ENCODE measurements at places on chromosomes 3 and 15.

GRCh38 chr3:11995120-11995519 is 9.1 kb upstream of the SYN2 start:
- no peak for DNase-seq

DNA sequence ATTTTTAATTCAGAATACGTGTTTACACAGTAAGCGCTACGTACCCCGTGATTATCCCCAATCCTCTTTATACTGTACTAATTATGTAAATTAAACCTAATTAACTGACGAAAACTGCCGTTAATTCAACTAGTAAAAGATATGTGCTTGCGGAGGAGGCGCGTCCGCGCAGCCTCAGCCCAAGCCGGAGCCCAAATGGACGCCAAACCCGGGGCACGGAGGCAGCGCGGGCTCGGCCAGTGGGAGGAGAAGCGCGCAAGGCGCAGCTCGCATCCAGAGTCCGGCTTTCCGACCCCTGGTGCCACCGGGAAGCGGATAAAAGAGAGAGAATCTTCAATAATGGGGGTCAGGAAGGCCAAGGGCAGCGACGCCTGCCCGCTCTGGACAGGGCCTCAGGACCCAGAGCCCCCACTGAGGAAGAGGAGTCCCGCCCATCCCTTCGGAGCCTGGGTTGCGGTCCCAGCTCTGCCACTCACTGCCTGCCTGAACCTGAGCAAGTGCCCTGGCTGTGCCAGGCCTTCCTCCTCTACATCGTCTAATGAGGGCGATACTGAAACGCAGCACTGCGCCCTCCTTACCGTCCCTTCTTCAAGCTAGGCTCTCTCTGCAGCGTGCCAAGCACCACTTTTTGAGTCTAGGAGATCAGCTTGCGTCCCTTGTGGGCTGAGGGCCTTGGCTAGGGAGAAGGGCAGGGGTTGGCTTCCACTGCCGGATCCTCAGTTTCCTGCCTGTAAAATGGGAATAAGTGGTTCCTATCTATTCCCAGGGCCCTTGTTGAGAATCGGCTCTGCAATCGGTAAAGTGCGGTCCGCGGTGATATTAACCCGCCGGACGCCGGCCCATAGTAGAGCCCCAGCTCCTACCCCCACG is 5.0 kb upstream of the SKOR1 start:
- no peak for DNase-seq

- no peak for DNase-seq
Measured at GRCh38 chr3:85570819-85571218, 612.0 kb downstream of the CADM2 start.

DNA sequence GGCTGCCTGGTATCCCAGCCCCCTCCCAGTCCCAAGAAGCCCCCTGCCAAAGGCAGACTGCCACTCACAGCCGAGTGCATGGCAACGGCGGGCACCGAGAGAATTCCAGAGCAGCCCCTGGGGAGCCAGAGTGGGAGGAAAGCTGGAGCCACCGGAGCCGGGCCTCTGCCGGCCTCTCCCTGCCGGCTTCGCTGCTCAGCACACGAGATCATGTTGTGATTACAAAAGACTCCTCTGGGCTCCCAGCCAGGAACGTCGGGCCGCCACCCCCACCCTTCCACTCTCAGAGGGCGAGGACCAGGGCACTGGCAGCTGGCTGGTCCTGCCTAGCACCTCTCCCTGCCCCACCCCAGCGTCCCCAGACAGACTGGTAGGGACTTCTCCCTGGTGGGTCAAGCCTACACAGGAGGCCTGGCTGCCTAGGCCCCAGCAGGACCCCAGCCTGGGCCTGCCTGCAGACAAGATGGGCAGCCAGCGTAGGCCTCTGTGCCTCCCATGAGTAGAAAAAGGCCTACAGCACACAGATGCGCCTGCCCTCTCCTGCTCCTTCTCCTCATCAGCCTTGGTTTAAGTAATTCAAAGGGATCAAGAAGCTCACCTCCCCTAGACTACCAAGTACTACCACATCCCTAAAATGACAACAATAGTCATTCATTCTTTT is at the start of gene CCDC9B:
Gene CCDC9B (minus strand): TSS at position 200 of the 661 bp plus-strand sequence. CDS start 120 bp downstream, at position 80.
- DNase-seq, result no peak

GRCh38 chr15:70153921-70154717 is 56.4 kb upstream of the TLE3 start:
- DNase-seq, result no peak

DNA sequence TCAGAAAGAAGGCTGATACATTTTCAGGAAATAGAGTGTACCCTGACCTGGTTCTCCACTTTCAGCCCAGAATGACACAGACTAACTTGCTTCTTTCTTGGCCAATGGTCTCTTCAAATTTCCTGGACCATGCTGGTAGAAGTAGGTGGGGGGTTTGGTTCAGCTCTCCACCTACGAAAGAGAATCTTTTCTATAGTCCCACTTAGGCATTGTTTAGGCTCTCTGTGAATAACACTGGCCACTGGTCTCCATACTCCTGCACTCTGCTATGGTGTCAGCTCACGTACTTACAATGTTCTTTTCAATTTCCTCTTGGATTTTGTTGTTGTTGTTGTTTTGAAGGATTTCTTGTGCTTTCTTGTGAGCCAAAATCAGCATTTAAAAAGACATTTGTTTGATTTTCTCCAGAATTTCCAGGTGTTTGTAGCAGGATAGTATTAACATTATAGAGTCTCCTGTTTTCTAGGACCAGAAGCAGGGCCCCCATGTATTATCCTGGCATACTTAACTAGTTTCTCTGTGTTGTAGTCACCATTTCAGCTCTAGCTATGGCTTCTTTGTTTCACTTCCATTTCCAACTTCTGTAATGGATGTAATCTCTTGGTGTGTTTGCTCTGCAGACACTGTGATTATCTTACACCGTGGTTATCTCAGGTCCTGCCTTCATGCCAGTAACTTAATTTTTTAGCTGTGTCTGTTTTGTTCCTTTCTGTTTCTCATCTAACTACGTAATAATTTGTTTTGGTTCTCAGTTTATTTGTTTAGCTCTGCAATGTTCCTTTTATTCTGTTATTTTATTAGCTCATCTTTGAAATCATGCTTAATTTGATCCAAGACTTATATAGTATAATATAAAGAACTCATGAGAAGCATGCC is 61.4 kb downstream of the CHRNA7 start:
- DNase-seq, result no peak

DNA sequence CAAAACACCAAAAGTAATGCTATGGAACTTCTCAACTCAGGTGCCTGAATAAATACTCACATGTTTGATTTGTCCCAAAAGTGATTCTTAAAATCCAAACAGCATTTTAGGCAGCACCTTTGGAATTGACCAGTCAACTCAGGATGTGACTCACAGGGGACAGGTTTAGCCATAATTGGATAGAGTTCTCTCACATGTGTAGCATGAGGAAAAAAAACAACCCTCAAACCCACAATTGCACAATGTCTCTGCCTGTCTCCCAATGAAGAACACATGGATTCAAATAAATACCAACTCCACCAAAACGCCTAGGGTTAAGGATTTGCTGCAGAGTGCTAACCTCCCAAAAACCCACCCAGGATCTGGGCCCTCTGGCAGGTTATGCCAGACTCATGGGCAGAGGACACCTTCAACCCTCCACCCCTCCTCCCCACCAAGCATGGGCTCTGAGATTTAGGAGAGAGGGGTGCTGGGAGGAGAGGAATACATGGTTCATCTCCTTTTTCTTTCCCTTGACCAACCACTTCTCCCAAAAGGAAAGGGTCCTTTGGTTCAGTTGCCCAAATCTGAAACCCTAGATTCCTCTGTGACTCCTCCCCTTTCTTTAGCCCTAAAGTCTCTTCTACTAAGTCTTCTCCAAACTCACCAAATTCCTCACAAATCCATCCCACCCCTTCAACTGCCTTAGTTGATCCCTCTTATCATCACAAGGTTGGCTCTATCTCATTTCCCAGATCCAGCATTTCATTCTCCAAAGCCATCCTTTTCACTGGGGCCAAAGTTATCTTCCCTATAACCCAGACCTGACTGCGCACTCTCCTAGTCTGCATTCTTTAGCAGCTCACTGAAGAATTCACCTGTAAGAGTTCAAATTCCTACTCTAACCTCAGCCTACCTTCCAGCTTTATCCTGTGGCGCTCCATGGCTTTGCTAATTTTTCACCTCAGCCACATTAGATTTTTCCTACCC is 7.7 kb downstream of the RYK start:
- DNase-seq, result no peak

- DNase-seq, result no peak
Measured at GRCh38 chr3:195613468-195614069, 29.8 kb upstream of the APOD start.

DNA sequence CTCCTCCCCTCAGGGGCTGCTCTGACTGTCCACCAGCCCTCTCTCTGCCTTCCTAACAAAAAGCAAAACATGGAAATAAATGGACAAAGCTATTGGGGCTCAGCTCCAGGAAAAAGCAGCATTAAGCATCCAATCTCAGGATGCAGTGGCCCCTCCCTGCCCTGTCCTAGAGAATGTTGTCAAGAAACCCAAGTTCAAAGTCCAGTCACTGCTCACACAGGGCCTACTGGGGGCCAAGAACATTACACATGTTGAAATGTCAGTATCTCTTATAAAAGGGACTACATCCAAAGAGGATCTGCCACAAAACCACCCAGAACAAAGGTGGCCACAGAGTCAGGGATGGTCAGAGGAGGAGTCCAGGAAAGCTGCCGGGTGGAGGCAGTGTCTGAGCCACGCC is 7.6 kb upstream of the GRIP2 start:
- no peak for DNase-seq

GRCh38 chr15:31831596-31831995 is 198.7 kb upstream of the CHRNA7 start:
- DNase-seq, result no peak

DNA sequence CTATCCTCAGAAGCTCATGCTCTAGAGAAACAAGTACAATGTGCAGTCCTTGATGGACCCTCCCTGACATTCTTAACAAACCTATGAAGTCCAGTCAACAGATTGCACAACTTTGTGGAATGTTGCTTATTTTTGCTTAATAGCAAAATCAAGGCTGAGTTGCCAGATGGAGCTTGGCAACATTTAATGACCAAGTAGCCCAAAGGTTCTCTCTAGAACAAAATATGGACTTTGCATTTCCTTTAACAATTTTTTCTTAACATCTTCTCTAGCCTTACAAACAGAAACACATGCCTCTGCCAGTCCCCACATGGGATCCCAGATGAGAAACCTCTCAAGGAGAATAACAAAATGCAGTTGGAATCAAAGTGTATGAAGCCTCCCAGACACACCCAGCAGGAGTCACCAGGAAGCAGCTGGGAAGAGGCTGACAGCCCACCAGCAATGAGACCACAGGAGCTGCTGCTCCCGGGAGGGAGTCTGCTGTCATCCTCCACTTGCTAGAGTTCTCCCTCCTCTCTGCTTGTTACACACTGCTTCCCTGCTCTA is 422.5 kb upstream of the CDIN1 start:
- no peak for DNase-seq

GRCh38 chr3:189964623-189965332 is 155.9 kb downstream of the P3H2 start:
- no peak for DNase-seq

- DNase-seq, result no peak
Measured at GRCh38 chr3:197260491-197261163, 37.8 kb downstream of the DLG1 start.

GRCh38 chr3:150825916-150826377 is 63.0 kb upstream of the SIAH2 start:
- no peak for DNase-seq

- no peak for DNase-seq
Measured at GRCh38 chr3:191216510-191216909, 17.5 kb downstream of the OSTN start.

DNA sequence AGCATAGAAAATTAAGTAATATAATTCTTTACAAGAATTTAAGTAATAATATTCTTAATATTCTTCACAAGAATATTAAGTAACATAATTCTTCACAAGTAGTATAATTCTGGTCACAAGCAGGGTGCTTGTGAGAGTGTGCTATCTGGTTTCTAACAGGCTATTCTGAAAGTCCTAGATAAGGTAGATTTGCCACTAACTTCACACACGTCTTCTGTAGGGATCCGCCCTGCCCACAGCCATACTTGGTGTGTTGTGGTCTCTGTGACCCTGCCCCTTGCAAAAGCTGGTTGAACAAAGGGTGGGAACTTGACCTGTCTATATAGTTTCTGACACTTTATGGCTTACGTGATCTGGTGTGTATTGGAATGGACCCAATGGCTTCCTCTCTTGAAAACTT is 253.4 kb upstream of the MDFIC2 start:
- DNase-seq, result no peak

DNA sequence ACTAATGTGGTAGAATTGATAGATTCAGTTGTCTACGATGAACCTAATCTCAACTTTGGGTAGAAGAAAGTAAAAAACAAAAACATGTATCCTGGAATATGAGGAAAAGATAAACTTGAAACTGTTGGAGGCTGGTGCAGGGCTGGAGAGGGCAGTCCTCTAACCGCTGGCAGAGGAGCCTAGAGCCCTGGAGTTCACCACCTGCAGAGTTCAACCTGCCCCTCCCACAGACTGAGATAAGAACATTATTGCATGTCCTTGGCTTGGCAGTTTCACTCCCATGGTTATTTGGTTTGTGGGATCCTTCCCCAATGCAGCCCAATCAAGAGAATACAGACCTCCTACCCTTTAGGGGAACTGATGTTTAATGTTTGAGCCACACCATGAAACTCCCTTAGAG is 53.2 kb upstream of the GATM start:
- DNase-seq, result no peak

DNA sequence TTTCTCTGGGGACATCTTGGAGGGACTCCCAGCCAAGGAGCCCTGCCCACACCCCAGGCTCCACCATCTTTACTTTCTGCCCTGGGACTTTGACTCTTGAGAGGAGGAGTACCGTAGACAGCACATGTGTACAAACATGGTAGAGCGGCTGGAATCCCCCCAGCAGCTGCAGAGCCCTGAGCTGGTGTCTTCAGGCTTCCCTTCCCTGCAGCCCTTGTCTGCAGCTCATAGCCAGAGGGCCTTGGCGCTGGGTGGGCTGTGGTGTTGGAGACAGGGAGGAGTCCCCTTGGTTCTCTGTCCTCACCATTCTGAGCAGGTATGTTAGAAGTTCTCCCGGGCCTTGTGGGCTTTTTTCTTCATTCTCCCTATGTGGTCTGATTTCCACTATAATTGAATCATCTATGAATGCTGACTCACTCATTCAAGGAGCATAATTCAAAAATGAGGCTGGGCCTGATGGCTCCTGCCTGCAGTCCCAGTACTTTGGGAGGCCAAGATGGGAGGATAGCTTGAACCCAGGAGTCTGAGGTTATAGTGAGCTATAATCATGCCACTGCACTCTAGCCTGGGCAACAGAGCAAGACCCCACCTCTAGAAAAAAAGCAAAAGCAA is 97.8 kb upstream of the MEF2A start:
- no peak for DNase-seq

- DNase-seq, result no peak
Measured at GRCh38 chr15:85837881-85838280, 43.2 kb upstream of the KLHL25 start.

- no peak for DNase-seq
Measured at GRCh38 chr15:54990793-54991192, 205.9 kb downstream of the RSL24D1 start.

Measured in activated CD4-positive, CD25-positive, alpha-beta regulatory T cell treated with anti-CD3 and anti-CD28 coated beads, Interleukin-2, amount 50 U/mL, for 72 hours (primary cell).